ENCODE measurements at places on chromosomes 4 and X. TPM values are rescaled to one million over a fixed set of nuclear protein-coding genes. Genes with fewer than 3 reads are reported as not detected.

- no peak for DNase-seq
These were observed 126.5 kb upstream of the NKX1-1 start for GRCh38 chr4:1532549-1533395.

DNA sequence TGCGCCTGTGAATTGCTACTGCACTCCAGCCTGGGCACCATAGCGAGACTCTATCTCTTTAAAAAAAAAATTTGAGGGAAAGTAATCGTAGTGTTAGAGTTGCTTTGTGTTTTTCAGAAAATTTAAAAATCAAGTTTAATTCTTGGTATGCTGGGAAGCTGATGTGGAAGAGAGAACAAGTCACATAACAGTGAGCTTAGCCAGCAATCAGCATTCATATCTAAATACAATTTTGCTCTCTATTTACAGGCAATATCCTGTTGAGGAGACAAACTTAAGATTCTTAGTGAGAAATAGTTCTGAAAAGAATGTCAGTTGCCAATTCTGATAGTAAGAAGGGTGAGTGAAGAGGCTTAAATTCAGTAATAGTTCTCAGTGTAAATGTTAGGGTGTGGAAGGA is 9.6 kb upstream of the NDUFC1 start:
- no peak for DNase-seq

DNA sequence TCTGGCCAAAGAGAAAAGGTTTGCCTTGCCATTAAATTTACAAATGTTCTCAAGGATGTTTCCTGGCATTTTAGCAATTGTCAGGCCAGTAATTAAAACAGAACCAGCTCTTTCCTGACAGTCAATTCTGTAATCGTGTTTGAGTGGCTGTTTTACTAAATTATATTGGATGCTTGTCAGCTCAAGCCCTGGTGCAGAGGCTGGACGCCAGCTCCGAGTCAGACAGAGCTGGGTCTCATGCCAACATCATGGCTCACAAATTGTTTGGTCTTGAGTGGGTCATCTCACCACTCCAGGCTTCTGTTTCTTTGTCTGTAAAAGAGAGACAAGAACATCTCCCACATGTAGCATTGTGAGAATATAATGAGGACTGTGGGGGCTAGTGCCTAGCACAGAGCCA is 190.3 kb upstream of the PSAPL1 start:
- no peak for DNase-seq

- no peak for DNase-seq
These were observed 5.0 kb downstream of the CENPU start for GRCh38 chr4:184728858-184729257.

GRCh38 chrX:122567911-122568310 is 616.2 kb upstream of the GRIA3 start:
- DNase-seq = no peak

The PDGFRA gene
- polyA plus RNA-seq = 110 TPM

- DNase-seq = no peak
These were observed 2.4 kb downstream of the SLC49A3 start for GRCh38 chr4:686413-687040.

GRCh38 chr4:99117876-99118693 is 26.0 kb downstream of the ADH4 start:
- peak; percentile 15 for DNase-seq

DNA sequence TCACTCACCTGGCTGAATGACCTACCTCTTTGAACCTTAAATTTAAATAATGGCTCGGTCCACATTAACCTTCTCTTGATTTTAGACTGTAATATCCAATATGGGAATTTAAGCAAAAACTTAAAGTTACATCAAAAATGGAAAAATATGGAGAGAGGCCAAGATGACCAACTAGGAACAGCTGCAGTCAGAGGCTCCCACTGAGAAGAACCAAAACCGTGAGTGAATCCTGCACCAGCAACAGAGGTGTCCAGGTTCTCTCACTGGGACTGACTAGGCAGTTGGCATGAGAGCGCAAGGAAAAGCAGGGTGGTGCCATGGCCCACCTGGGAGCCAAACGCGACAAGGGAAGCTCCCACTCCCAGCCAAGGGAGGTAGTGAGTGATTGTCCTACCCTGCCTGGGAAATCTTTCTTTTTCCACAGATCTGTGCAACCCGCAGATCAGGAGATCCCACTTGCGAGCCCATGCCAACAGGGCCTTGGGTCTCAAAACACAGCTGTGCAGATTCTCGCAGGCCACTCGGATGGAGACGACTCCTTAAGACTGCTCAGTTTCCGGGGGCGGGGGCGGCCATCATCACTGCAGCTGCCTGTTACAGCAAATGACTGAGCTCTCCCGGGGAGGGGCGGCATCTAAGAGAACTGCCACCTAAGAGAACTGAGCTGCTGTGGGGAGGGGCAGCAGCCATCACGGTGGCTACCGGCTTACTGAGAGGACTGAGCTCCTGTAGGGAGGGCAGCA is 343.4 kb downstream of the DMD start:
- DNase-seq = no peak

DNA sequence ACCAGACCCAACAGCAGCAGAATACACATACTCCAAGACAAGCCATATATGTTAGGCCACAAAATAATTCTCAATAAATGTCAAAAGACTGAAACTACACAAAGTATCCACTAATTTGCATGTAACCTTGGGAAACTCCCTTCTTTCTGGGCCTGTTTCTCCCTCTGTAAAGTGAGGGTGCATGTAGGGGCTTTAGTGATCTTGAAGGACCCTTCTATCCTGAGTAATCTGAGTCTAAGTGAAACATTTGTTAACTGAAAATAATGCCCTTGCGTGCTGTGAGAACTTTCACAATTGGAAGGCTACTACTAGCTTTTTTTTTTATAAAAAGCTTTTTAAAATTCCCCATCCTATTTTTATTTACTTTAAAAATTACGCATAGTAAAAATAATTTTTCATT is 125.2 kb downstream of the NEXMIF start:
- DNase-seq = no peak

DNA sequence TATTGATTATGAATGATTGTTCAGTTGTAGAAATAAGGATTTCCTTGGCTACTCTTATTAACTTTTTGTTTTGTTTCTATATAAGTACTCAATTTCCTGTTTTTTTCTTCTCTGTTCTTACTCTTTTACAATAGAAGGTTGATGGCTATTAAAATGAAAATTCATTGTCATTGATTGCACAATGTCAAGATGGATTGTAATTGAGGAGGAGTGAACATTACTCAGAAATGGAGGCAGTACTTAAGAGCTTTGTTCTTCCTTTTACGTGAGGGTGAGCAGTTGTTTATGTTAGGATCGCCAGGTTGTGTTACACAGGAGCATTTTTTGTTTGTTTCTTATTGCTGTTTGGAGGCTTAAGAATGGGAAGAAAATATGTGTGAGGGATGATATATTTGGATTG is 2062.4 kb downstream of the ARAP2 start:
- no peak for DNase-seq

The KCND1 gene
- polyA plus RNA-seq = 1.3 TPM

The PNPLA4 gene
- polyA plus RNA-seq = 15.1 TPM

The XAGE1B gene
- polyA plus RNA-seq = not detected

GRCh38 chr4:114399105-114399504 is 199.5 kb upstream of the UGT8 start:
- DNase-seq = no peak

The TENM3 gene
- 18.6 TPM for polyA plus RNA-seq

The FGFR3 gene
- polyA plus RNA-seq = 0.99 TPM

DNA sequence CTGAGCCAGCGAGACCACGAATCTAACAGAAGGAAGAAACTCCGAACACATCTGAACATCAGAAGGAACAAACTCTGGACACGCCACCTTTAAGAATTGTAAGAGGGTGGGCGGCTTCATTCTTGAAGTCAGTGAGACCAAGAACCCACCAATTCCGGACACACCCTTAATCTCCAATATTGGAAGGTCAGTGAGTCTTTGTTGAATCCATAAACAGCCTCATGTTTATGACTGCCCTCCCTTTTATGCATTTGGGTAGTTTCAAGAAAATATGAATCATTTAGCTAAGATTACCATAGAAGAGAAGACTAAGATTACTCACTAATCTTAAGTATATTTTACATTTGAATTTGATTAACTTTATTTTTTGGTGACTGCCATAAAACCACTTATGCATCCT is 48.5 kb downstream of the VCX2 start:
- DNase-seq = no peak

DNA sequence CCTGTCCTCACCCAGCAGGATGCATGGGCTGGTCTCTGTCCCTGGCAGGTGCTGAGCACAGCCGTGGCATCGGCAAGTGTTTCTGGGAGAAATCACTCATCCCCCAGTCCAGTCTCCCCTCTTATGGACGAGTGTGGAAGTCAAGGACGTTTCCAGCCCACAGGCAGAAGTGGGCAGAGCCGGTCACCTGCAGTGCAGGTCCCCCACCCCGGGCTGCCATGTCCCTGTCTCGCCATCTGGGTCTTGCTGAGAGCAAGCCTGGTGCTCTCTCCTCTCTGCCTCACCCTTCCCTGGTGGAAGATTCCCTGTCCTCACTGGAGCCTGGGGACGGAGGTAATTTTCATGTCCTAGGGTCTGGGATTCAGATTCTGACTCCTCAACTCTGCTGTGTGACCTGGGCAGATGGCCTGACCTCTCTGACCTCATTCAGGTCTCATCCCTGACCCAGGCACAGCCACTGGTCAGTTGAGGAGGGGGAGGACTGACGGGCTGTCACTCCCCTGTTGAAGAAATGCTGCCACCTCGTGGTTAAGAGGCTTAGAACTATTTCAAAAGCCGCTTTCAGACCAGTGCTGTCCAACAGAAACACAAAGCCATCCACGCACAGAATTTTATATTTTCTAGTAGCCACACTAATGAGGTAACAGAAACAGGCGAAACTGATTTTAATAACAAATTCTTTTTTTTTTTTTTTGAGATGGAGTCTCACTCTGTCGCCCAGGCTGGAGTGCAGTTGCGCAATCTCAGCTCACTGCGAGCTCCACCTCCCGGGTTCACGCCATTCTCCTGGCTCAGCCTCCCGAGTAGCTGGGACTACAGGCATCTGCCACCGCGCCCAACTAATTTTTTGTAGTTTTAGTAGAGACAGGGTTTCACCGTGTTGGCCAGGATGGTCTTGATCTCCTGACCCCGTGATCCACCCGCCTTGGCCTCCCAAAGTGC is 1.8 kb downstream of the CPZ start:
- DNase-seq = peak; percentile 74

The VCX gene
- not detected for polyA plus RNA-seq

The GPC4 gene
- 88.0 TPM for polyA plus RNA-seq

DNA sequence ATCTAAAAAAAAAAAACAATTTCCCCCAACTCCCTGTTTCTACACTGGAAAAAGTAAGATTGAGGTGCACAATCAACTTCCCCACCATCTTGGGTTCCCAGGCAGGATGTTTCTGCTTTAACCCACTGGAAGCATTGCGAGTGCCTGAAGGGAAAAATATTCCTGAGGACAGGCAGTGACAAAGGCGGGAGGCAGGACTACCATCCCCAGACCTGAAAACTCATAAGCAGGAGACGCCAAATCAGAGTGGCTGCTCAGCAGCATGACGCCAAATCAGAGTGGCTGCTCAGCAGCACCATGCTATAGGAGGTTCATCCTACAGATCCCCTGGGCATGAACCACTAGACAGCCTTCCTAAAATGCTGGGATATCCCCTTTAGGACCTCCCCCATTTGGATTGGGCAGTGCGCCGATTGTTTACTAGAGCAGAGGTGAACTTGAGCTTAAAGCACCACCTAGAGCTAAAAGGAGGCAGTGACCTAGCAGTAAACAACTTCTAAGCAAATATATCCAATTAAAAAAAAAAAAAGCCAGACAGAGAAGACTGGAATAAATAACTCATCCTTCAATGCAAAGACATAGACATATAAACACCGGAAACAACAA is 35.0 kb upstream of the GK start:
- DNase-seq = no peak

The AMBN gene
- not detected for polyA plus RNA-seq

DNA sequence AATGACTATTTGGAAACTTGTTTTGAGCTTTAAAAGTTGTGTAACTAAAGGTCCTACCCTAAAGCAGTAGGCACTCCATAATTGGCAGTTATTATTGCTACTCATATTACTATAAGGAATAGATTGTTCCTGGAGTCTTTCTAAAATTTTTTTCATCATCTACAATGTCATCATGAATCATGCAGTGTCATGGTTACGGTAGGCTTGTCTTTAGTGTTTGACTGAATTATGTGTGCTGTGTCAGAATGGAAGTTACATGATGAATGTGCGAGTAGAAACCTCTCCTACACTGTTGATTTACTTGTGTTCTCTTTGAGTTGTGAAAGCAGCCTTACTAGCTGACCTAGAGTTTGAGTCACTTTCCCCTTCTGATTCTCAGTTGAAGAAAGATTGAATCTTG is 1099.9 kb downstream of the RAPGEF2 start:
- no peak for DNase-seq

The LINC00632 gene
- polyA plus RNA-seq = 7.8 TPM

GRCh38 chr4:65737672-65738071 is 67.4 kb upstream of the EPHA5 start:
- no peak for DNase-seq

The S100P gene
- 1.3 TPM for polyA plus RNA-seq

DNA sequence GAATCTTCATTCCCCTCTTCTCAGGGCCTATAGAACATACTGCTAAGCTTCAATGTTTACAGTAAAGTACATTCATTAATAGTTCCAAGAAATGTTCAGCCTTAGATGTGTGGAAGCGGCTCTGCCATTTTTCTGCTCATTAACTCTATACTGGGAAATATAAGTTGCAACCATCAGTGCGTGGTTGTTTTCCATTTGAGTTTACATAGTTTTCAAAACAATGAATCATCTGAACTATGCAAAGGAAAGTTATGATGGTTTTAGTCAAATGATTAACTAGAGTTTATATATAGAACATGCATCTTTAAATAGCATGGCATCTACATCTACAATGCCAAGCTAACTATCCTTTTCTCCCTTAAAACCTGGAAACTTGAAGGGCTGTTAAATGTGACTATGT is 29.6 kb downstream of the LEF1 start:
- DNase-seq = no peak

- no peak for DNase-seq
These were observed 11.2 kb downstream of the C1QTNF7 start for GRCh38 chr4:15438939-15439524.

DNA sequence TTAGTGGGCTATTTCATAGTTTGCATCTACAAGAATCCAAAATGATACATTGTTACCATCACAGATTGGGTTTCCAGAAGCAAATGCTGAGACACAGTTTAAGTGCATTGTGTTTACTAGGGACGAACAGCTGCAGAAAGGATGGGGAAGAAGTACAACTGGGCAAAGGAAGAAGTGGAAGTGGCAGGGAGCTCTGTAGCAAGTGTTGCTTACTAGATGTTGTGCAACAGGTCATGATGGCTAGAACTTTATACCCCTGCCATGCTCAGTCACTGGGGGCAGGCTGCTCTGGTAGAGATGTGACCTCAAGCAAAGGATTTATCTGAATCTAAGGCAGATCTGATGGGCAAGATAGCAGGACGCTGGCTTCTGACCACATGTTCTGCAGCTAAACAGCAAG is 76.1 kb upstream of the EMCN start:
- no peak for DNase-seq

DNA sequence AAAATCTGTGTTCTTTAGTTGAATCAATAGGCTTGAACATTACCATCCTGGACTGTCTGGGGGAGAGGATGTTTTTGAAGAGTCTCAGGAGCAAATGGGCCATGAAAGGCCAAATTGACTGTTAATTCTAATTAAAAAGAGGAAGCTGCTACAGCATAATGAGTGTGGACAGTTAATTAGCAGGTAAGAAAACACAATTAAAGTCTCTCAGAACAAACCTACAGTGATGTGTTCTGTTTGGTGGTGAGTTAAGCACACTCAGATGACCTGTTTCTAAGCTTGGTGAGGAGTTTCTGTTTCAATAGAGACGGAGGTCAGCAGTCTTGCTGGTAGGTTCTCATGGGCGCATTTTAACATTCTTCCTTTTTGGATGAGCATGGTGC is 68.1 kb downstream of the DRD5 start:
- no peak for DNase-seq

Data from muscle of back (tissue), 13 donors.